ENCODE measurements at places on chromosomes 6 and 20.
A peak's percentile ranks its signal among the peaks of the same experiment; 100 is the strongest.

DNA sequence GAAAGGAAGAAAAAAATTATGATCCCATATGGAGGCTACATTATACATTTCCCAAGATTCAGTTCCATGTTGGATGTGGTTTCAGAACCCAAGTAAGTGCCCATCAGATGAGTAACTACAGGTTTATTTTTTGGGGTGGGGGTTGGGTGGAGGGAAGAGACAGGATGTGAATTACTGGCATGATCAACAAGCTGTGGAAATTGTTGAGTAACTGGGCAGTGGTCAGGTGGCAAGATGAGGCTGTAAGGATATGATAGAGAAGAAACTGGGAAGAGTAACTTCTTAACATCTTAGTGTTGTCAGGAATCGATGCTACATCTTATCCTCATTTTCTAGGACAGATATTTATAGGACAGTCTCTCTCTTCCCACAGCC lies 153.5 kb downstream of the CFAP61 start:
- no peak for DNase-seq

- DNase-seq: no peak
Measured at GRCh38 chr6:11062715-11063114, 18.6 kb upstream of the ELOVL2 start.

DNA sequence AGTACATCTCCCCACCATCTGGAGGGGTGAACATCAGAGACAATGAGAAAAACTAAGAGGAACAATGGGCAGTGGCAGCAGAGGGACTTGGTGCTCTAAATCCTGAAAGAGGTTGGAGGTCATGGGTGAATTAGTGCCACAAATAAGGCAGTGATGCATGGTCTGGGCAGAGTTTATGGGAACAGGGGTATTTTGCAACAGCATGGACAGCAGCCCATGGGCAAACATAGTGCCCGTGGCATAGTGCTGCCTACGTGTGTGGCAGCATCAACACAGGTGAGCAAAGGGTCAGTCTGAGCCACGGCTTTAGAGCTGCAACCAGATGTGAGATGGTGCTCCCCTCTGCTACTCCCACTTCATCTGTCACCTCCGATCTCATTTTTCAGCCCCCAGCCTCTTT lies 459.1 kb upstream of the CITED2 start:
- DNase-seq: no peak

- DNase-seq: no peak
Measured at GRCh38 chr6:82988930-82989351, 76.7 kb downstream of the UBE3D start.

- DNase-seq: no peak
Measured at GRCh38 chr6:26257272-26257671, 107.7 kb upstream of the BTN3A2 start.

DNA sequence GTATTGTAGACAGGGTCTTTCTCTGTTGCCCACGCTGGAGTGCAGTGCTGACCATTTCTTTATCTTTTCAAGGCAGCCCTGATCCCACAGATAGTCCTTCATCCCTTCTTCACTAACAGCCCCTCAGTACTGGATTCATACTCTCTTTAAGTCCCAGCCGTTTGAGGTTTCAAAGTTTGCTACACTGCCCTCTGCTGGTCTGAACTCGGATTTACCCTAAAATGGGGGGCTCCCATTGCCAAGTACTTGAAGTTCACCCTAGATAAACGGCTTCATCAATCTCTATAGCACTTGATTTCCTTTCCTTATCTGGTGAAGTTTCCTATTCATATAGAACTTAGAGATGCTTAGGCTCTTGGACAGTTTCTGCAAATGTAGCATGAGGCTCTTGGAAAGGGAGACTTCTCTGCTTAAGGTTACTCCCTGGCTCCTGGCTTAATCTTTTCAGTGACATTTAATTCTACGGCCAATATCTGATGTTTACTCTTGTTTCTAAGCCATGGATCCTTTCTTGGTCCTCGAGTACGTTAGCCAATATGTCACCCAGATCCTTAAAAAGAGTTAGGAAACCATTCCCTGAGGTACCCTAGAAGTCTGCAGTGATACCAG lies 21.4 kb upstream of the PREP start:
- no peak for DNase-seq

- DNase-seq: no peak
Measured at GRCh38 chr20:51402201-51402600, 140.3 kb downstream of the NFATC2 start.

- no peak for DNase-seq
Measured at GRCh38 chr6:157119502-157120027, 203.8 kb downstream of the TMEM242 start.

GRCh38 chr20:2775139-2775538 lies 25.3 kb downstream of the CPXM1 start:
- no peak for DNase-seq

DNA sequence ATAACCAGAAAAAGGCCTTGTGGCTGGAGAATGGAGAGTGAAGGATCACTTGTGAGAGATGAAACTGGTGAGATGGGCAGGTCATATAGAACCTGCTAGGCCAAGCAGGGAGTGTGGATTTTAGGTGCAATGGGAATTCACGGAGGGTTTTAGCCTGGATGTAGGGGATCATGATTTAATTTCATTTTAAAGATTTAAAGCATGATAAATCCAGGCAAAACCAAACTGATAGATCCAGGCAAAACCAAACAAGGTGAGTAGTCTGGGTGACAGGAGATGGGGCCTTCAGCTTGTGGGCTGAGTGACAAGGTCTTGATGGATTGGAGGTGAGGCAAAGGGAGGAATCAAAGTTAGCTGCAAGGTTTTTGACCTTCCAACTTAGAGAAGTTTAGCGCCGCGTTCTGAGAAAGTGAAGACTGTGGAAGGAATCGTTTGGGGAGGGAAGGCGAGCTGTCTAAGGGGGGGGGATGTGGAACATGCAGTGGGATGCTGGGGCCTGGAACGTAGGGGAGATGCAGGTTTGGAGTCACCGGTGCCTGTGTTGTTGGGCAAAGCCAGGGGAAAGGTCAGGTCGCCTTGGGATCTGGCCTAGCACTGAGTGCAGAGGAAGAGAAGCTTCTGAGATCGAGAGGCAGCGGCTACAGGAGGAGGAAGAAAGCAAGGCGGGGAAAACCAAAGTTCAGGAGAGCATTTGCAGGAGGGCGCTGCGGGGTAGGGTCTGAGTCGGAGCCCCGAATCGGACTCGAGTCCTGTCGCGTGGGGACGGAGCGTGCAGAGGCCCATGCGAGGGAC lies 1.3 kb upstream of the PLCG1 start:
- DNase-seq: no peak

DNA sequence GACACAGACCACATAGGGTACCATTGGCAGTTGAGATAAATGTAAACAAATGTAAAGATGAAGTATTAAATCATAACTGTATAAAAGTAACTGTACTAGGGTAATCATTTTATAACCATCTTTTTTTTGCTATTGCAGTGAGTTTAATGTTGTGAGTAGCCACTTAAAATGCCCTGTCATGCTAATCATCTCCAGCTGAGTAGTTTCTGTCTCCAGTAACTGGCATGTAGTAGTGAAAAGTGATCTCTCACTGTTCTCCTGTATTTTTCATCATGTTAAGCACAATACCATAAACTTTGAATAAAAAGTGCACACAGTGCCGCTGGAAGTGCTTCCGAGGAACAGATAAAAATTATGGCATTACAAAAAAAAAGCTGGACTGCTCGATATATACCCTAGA lies 45.0 kb upstream of the OPRM1 start:
- no peak for DNase-seq

DNA sequence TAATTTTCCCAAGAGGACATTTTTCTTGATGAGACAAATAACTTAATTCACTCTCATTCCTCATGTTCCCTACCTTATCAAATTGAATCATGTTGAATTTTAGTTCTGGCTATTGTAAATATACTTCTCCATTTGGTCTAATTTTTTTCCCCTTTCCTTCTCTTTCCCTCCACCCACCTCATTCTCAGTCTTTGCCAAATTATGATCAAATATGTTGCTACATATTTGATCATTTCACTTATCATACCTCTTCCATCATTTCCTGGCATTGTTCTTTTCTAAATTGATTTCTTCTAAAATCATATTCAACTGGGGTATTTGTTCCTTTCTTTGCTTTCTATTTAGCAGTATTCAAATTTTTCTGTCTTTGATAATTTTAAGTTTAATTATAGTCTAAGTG lies 52.3 kb downstream of the HDGFL1 start:
- DNase-seq: no peak

DNA sequence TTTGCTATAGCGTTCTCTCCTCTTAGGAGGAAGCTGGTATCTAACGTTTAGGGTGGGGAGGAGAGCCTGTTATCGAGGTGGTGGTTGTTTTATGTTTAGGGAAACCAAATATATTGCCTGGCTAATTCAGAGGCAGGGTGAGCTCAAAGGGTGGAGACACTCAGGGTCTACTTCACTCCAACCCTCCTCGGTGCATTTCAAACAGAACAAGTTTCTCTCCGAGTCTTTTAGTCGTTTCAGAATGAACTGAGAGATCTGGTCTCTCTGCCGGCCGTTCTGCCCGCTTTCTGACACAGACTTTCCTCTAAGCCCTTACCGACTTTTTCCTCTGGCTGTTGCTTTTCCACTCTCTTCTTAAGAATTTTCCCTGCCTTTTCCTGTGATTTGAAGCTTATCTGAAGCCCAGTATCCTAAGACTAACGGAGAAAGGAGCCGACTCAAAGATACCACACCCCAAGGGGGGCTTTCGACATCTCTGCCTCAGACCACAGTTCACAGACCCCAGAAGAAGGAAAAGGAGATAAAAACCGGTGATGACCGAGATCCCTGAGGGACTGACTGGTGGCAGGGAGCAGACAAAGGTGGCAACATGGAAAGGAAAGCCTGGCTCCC lies 865 bp downstream of the STK38 start:
- no peak for DNase-seq

DNA sequence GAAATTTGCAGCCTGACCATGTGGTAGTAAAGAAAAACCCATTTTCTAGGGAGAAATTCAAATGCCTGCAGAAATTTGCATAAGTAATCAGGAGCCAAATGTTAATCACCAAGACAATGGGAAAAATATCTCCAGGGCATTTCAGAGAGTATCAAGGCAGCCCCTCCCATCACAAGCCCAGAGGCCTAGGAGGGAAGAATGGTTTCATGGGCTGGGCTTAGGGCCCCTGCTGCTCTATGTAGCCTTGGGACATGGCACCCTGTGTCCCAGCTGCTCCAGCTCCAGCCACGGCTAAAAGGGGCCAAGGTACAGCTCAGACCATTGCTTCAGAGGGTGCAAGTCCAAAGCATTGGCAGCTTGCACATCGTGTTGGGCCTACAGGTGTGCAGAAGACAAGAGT lies 117.2 kb upstream of the RALGAPA2 start:
- no peak for DNase-seq

- DNase-seq: no peak
Measured at GRCh38 chr6:161676586-161676985, 402.7 kb upstream of the AGPAT4 start.

GRCh38 chr6:9161731-9162130 lies 726.4 kb upstream of the SLC35B3 start:
- DNase-seq: no peak

DNA sequence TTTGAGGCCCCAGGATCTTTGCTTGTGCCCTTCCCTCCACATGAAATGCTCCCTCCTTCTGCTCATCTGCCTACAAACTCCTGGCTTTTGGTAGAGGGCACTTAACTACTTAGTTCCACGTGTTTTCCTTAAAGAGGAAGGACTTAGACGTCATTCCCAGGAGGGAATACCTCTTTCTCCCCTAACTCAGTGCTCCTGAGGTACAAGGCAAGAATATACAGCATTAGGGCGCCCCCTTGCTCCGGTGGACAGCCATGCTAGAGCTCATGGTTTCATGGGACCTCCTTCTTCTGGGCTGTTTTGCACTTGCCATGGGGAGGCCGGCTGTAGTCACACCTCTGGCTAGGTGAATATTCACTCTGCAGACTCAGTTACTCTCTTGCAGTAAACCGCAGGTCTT lies 93.8 kb upstream of the LY86 start:
- DNase-seq: no peak

- peak; percentile 36 for DNase-seq
Measured at GRCh38 chr6:28136585-28137504, 4.8 kb upstream of the ZKSCAN8 start.

GRCh38 chr6:162684961-162685360 lies 42.6 kb downstream of the PRKN start:
- DNase-seq: no peak

- DNase-seq: no peak
Measured at GRCh38 chr20:19381947-19382346, 169.5 kb downstream of the SLC24A3 start.

- no peak for DNase-seq
Measured at GRCh38 chr6:148443798-148444560, 101.3 kb downstream of the SASH1 start.

GRCh38 chr6:15962449-15962764 lies 166.5 kb upstream of the MYLIP start:
- no peak for DNase-seq

DNA sequence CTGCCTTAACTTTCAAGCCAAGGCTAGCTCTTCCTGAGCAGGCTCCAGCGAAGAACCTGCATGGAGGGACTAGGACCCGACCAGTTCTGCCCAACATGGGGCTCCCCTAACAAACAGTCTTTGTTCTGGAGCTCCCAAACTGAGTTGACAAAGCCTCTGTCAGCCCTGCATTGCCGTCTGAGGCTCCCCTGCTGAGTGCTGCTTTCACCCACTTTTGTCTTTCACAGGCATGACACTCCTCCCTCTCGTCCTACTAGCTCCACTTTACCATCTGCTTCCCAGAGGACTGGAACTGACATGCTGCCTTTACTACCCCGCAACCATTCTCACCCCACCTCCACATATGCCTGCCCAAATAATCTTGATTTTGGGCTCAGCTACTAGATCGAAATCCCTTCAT lies 45.1 kb upstream of the B4GALT5 start:
- no peak for DNase-seq

DNA sequence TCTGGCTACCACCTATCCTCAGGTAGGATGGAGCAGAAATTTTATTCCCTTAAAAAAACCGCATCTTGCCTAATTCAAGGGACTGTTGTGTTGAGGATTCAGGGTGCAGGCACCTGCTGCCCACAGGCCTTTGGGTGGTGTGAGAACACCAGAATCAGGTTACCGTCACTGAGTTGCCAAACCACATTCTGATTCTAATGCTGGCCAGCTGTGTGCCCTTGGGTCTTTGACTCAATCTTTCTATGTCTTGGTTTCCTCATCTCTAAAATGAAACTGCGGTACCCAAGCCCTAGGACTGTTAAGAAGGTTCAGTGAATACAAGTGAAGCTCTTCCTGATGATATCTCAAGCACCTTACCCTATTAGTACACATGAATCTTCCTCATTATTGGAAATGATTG lies 827.3 kb downstream of the DHX35 start:
- no peak for DNase-seq

- no peak for DNase-seq
Measured at GRCh38 chr6:38371881-38372280, 267.8 kb downstream of the BTBD9 start.

GRCh38 chr6:36826520-36827227 lies 12.6 kb downstream of the CPNE5 start:
- no peak for DNase-seq
